ENCODE measurements at places on chromosomes 7 and 10.

- DNase-seq = no peak
Measured at GRCh38 chr7:157855016-157855415, 518.2 kb downstream of the DNAJB6 start.

- DNase-seq = no peak
Measured at GRCh38 chr7:124072603-124073309, 39.9 kb upstream of the TMEM229A start.

GRCh38 chr10:67666416-67667034 is 29.5 kb downstream of the CTNNA3 start:
- DNase-seq = no peak

GRCh38 chr10:12969951-12970350 is 31.6 kb downstream of the CCDC3 start:
- DNase-seq = no peak

GRCh38 chr10:95560278-95561176 is 644 bp downstream of the SORBS1 start:
- peak; percentile 13 for DNase-seq

- DNase-seq = no peak
Measured at GRCh38 chr10:56912043-56912442, 551.0 kb upstream of the ZWINT start.
